ENCODE measurements at places on chromosomes 2 and 18. TPM values are rescaled to one million over a fixed set of nuclear protein-coding genes. Genes with fewer than 3 reads are reported as not detected.

Gene PSMA8
- polyA plus RNA-seq = 0.04 TPM

Gene LMAN1
- polyA plus RNA-seq = 12.0 TPM

Gene TUBB8B
- 0.82 TPM for polyA plus RNA-seq

Gene TBR1
- polyA plus RNA-seq = 0.02 TPM

Gene PSTPIP2
- 6.4 TPM for polyA plus RNA-seq

Gene KIF1A
- 0.06 TPM for polyA plus RNA-seq

Gene FBXO41
- 0.92 TPM for polyA plus RNA-seq

Gene SCTR
- 0.26 TPM for polyA plus RNA-seq

Gene CNDP1
- 0.04 TPM for polyA plus RNA-seq

Gene LYPD6B
- 2.3 TPM for polyA plus RNA-seq
